ENCODE measurements at places on chromosomes 6 and 20. TPM values are rescaled to one million over a fixed set of nuclear protein-coding genes. Genes with fewer than 3 reads are reported as not detected.

DNA sequence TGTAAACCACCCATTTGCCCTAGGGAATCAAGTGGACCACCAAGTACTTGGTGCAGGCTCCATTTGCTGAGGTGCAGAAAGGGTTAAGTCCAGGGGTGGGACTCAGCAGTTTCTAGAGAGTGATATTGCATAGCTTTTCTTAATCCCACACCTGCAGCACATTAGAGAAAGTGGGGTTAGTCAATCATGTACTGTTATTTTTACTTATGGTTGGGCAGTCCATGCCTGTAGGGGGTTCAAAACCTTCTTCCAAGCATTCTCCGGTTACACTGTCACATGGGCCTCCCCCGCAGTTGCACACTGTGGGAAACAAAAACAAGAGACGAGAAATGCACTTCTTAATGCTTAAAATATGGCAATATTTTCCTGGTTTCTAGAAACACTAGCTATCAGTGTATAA, 65.5 kb downstream of the LAMA4 start:
- DNase-seq = no peak

GRCh38 chr6:15526212-15526701, 136.6 kb downstream of the DTNBP1 start:
- no peak for DNase-seq

DNA sequence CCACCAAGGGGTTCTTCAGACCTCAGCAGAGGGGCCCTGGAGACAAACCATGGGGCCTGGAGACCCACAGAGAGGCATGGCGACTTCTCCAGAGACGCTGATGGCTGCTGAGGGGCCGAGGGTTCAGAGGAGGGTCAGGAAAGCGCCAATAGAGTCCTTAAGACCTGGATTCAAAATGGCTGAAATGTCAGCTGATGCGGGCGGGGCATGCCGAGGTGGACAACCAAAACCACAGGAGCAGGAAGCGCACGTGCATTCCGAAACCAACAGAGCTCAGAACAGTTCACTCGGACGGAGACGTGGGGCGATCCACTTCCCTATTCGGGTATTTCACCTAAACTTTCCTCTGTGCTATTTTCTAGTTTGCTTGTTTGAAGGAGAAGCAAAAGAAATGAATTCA, 99.9 kb upstream of the RIN2 start:
- no peak for DNase-seq

GRCh38 chr6:44539701-44540355, 152.3 kb downstream of the CDC5L start:
- no peak for DNase-seq

GRCh38 chr20:6784210-6784631, 16.7 kb downstream of the BMP2 start:
- no peak for DNase-seq

- no peak for DNase-seq
Observed at GRCh38 chr6:89024456-89024855, 56.1 kb upstream of the PNRC1 start.

DNA sequence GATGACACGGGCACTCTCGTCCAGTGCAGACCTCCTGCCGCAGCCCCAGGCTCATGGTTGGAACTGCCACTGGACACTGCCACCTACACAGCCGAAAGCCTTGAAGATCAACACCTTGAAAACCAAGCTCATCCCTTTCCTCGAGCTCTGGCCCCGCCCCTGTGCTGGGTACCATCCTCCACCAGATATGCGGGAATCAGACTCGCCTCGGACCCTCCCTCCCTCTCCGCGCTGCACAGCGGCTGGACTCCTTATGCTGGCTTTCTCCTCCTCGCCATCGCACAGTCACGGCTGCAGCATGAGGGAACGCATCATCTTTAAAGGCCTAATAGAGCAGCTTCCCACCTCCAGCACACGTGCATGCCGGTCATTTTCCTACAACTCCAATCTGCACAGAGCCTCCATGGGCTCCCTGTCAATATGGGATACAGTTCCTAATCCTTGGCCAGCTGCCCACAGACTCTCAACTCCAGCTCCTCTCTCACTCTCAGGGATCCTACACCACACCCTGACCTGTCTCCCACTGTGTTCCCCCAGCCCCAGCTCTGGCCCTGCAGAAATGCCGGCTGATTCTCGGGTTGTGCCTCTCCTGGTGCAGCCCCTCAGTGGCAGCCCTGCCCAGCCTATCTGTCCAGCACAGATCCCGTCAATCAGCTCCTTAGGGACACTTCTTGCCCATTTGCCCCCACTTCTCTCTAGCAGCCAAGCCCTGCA, 23.2 kb downstream of the TXNDC5 start:
- no peak for DNase-seq

GRCh38 chr6:29696147-29697125, 15.5 kb upstream of the ZFP57 start:
- no peak for DNase-seq

DNA sequence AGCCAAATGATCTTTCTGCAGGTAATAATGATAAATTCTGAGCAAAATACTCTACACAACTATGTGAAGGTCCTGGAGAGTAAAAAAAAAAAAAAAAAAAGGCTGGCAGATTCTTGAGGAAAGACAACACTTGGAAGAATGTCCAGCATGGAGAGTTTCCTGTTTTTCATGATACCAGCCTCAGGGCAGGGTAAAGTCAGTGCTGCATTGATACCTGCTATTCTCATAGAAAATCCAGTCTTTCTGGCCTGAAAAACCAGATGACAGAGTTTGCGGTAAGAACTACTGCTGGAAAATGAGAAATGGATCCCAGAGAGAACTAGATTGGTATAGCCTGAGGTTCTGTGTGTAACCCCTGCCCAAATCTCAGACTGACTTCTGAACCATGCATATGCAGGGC, 89.1 kb downstream of the AFG1L start:
- no peak for DNase-seq

DNA sequence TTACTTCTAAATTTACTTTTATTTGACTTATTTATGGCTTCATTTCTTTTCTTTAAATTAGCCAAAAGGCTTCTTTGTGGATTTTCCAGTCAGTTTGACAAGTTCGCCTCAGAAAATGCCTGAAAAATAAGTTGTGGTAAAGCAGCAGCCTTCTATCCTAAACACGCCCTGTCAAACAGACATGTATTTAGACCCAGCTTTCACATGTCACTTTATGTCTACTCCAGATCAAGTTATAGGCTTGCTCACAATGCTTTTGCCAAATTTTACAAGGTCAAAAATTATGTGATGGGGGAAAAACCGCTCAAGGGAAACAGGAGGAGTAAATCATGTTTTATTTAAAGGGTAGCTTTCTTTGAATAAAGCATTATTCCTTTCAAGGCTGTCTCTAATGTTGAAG, 615.0 kb downstream of the HDGFL1 start:
- peak; percentile 41 for DNase-seq

DNA sequence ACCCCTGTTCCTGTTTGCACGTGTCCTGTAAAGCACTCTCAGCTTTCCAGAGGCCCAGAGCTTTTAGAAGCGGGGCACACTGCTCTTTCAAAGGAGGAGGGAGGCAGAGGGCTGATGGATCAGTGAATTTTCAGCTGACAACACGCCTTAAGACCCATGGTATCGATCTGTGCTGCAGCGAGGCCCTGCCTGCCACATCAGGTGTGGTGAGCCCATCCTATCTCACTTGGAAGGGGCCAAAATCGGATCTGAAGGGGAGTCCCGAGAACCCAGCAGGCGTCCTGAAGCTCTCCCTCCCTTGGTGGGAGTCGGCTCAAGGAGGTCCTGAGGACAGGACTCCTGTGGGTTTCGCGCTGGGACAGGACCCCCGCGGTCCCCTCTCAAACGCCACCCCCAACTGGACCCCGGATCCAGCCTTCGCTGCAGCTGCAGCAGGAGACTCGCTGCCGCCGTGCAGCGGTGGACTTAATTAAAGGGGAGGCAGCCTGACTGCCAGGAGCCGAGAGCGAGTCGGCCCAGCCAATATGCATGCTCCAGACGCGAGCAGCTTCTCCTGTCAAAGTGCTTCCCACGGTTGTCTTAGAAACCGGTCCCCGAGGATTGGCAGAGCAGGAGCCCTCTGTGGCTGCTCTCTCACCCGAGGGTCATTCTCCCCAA, 580.0 kb upstream of the ZNF337 start:
- peak; percentile 1 for DNase-seq

DNA sequence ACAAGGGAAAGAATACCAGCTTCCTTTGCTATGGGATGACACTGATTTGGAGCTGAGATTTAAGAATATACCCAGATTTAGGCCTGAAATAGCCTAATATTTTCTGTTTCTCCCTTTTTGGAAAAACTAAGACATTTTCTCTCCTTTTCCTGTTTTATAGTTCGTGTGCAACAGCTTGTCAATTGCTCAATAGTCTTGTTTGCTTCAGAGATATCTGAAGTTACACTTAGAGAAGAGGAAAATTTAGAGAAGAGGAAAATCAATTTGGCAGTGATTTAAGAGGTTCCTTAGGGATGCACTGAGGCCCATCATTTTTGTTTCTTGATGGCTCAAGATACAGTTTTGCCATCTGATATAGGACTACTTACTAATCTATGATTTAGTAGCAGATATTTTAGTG, 398.6 kb downstream of the RFPL4B start:
- DNase-seq = no peak

- no peak for DNase-seq
Observed at GRCh38 chr20:45347936-45348778, at the start of gene SDC4. Gene SDC4, minus strand, starts transcription at chr20:45348424. Its CDS starts 40 bp downstream, at chr20:45348384.

DNA sequence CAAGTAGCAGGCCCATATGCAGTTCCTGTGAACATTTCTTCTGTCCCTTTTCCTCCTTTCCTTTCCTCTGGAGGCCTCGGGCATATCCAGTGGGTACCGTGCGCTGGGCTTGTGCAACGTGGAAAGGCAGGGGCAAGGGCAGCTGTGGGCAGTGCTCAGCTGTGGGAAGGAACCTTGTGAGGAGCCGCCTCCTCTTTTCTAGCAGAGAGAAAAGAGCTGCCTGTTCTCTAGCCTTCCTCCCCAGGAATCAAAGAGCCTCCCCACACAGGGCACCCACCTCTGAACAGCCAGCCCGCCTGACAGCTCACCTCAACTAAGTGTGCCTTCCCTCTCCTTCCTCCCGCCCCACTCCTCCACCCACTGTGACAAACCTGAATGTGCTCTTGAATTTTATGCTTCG, 143.3 kb upstream of the HDDC2 start:
- no peak for DNase-seq

- DNase-seq = no peak
Observed at GRCh38 chr20:34751453-34751852, 47.3 kb downstream of the TP53INP2 start.

- DNase-seq = no peak
Observed at GRCh38 chr6:165574220-165575157, 88.6 kb downstream of the PDE10A start.

- DNase-seq = no peak
Observed at GRCh38 chr20:19964289-19965265, 52.6 kb upstream of the NAA20 start.

DNA sequence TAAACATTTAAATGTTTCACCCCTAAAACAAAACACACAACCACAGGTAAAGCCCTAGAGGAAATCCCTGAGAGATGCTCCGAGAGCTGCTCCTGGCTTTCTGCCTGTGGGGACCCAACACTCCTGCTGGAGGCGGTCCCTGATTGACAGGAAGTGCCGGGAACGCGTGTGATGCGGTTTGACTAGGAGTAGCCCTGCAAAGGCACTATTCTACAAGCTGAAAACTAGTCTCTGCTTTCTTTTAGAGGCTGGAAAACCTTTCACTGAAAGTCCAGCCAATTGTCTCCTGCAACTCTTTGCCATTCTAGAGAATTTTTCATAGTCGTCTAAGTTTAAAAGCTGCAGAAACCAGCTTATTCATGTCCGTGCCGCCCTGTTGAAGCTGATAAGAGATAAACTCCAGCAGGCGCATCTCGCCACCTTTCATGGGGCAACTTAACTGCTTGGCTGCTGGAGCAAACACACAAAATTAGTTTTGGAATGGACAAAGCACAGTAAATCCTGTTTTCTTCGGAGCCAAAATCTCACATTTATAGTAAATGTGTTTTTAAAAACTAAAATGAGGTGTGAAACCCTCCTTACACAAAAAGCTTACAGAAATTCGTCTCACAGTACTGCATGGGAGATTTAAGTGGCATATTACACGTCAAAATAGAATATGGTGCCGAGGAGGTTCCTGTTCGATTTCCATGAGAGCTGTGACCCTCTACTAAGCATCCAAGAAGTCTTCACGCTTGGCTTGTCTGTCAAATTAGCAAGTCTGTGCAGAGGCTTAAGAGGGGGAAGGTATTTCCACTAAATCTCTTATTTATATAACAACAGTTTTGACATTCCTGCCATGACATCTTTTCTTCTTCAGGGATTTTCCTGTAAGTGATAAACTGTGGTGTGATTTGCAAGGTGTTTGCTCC, 46.9 kb downstream of the DACT2 start:
- DNase-seq = no peak

GRCh38 chr6:11251553-11252360, 19.3 kb upstream of the NEDD9 start:
- DNase-seq = no peak

ANKEF1 gene
- polyA plus RNA-seq = 8.7 TPM

DEF6 gene
- 3.2 TPM for polyA plus RNA-seq

CYP24A1 gene
- 2.0 TPM for polyA plus RNA-seq

CTAGE9 gene
- not detected for polyA plus RNA-seq

ENPP5 gene
- polyA plus RNA-seq = 16.8 TPM

PRL gene
- not detected for polyA plus RNA-seq

PSORS1C2 gene
- not detected for polyA plus RNA-seq

Data from right renal cortex interstitium (tissue), 3 donors.